ENCODE measurements at places on chromosomes 16 and 17.

DNA sequence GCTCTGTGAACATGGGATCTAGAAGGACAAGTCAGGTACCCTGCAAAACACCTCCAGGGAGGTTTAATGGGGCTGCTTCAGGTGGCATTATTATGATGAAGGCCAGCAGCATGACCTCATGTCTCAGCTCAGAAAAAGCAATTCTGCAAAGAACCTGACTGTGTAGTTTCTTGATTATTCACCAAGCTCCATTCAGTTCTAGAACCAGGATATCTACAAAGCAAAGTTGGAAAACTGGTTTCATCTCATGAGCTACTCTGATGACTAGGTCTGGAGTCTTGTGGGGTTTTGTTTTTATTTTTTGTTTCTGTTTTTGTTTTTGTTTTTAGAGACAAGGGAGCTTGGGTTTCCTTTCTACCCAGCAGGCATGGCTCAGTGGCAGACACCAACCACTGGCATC, 19.0 kb upstream of the LRRC37A3 start:
- H3K4me1 ChIP-seq = peaks cover 24% of the 10 kb centered on the region
- H3K4me3 ChIP-seq = no peak overlapping the region
- DNase-seq = no peak
- H3K27ac ChIP-seq = peak overlapping the region; percentile 6
- no peaks in the 10 kb centered on the region for H3K36me3 ChIP-seq

DNA sequence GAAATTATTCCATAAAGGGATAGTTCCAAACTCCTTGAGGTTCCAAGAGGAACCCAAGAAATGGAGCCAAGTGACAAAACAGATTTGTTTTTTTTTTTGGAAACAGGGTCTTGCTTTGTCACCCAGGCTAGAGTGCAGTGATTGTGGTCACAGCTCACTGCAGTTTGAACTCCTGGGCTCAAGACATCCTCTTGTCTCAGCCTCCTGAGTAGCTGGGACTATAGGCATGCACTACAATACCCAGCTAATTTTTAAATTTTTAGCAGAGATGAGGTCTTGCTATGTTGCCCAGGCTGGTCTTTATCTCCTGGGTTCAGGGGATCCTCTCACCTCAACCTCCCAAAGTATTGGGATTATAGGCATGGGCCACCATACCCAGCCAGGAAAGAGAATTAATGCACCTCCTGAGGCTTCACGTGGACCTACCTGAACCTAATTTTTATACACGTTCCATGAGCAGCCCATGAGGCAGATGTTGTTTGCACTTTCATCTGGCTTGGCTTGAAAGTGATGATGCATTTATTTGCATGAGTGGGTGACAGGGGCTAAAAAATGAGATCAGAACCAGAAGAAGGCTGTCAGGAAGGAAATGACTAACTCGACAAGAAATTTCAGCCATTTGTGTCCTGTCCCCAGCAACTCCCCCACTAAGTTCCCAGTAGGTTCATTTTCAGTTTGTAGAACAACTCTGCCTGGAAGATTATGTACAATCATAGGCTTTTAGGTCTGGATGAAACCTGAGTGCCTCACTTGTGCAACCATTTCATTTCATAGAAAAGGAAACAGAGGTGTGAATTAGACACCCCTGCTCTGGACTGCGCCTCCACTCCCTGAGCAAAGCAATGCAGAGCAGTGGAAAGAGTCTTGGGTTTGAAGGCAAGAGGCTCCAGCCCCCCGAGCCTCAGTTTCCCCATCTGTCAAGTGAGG, 10.3 kb upstream of the IRF8 start:
- H3K27ac ChIP-seq = peak overlapping the region; percentile 33
- H3K4me1 ChIP-seq = peaks cover 16% of the 10 kb centered on the region
- H3K36me3 ChIP-seq = no peaks in the 10 kb centered on the region
- H3K4me3 ChIP-seq = no peak overlapping the region
- DNase-seq = no peak

DNA sequence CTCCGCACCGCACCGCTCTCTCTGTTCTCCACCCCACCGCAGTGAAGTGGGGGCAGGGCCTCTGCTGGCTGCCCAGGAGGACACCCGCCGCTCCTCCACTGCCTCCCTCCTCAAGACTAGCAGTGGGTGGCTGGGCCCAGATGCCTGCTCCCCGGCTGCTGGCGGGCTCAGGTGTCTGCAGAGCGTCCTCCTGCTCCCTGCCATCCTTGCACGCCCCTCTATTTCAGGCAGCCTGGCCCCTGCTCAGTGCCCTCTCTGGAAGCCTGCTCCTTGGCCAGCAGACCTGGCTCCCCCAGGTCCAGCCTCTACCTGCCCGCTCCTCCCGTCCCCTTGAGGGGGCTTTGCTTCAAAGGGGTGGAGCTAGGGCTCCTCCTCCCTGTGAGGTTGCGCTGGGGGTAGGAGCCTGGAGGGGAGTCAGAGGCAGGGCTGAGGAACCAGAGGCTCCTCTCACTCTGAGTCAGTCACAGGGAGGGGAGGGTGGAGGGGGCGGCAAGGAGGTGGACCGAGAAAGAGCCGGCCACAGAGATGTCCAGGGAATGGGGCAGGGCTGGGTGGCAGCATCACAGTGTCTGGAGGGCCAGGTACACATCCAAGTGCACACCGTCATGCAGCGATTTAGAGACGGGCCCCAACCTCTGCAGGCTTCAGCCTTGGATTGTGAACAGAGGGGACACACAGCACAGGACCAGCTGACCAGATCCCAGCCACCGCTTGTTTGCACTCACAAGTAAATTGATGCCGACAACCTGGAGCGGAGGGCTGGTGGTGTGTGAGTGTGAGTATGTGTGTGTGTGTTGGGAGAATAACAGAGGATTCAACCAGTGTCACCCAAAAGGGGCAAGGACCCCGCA, 9.8 kb upstream of the TMEM92 start:
- no peaks in the 10 kb centered on the region for H3K36me3 ChIP-seq
- no peaks in the 10 kb centered on the region for H3K4me1 ChIP-seq
- no peak overlapping the region for H3K4me3 ChIP-seq
- no peak overlapping the region for H3K27ac ChIP-seq

- H3K27ac ChIP-seq = no peak overlapping the region
- no peak overlapping the region for H3K4me3 ChIP-seq
- no peaks in the 10 kb centered on the region for H3K36me3 ChIP-seq
- no peaks in the 10 kb centered on the region for H3K27me3 ChIP-seq
- no peaks in the 10 kb centered on the region for H3K4me1 ChIP-seq
These were observed 229.2 kb upstream of the WSCD1 start for GRCh38 chr17:5840811-5841446.

DNA sequence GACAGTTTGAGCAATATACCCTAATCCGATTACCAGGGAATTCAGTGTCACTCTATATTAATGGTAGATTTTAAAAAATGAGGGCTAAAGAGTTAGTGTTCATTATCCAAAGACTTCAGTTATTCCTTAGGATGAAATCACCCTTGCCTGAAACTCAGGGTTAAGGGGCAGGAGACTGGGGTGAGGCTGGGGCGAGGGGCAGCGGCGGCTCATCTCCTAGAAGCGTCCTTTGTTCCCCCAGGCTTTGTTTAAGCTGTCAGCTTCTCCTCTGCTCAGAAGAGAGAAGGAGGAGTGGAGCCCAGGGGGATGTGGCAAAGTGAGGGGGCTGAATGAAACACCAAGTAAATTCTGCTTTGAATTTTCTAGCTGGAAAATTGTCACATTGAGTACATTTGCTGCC, 117.7 kb upstream of the ELAC2 start:
- H3K27ac ChIP-seq = no peak overlapping the region
- H3K36me3 ChIP-seq = no peaks in the 10 kb centered on the region
- no peaks in the 10 kb centered on the region for H3K4me1 ChIP-seq
- peaks cover 4% of the 10 kb centered on the region for H3K27me3 ChIP-seq
- H3K4me3 ChIP-seq = no peak overlapping the region

DNA sequence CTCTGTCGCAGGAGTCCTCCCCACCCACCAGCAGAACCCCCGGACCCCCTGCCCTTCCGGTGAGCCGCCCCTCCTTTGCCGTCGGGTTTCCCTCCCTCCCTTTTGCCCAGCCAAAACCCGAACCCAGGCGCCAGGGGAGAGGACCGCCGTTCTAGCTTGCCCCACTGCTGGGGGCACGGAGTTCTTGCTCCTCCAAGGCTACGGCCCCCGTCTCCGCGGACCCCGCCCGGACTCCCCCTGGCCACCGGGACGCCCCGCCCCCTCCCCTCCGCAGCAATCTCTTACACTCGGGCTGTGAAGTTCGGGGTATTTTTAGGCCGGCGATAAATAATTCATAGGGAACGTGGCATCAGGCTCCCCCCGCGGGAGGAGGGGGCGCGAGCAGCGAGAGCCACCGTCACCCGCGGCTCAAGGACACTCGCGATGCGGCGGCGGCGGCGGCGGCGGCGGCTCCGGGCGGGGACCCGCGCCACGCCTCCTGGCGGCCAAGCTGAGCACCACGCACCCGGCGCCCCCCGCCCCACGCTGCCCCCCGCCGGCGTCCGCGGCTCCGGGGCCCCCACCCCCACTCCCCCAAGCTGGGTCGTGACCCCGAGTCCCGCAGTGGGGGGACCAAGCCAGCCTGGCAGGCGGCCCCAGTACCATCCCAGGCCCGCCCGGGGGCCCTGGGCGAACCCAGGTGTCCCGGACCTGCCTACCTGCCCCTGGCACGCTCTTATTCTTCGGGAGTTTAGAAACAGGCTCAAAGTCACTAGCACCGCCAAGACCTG, at the start of gene GRIN2C:
GRIN2C (minus strand) TSS at position 427 of the 770 bp plus-strand sequence. CDS start 4,793 bp downstream, outside the sequence.
- peaks cover 14% of the 10 kb centered on the region for H3K4me1 ChIP-seq
- DNase-seq = peak; percentile 33
- peaks cover 60% of the 10 kb centered on the region for H3K27me3 ChIP-seq
- H3K36me3 ChIP-seq = peaks cover 3% of the 10 kb centered on the region
- no peak within 1 kb of the TSS for H3K27ac ChIP-seq
- H3K4me3 ChIP-seq = no peak within 1 kb of the TSS

- no peaks in the 10 kb centered on the region for H3K4me1 ChIP-seq
- peaks cover 6% of the 10 kb centered on the region for H3K36me3 ChIP-seq
- no peaks in the 10 kb centered on the region for H3K27me3 ChIP-seq
- DNase-seq = no peak
These were observed 117.7 kb downstream of the HS3ST3A1 start for GRCh38 chr17:13484020-13484419.

- H3K4me1 ChIP-seq = peaks cover 2% of the 10 kb centered on the region
- no peaks in the 10 kb centered on the region for H3K27me3 ChIP-seq
- no peak for DNase-seq
- H3K36me3 ChIP-seq = peaks cover 94% of the 10 kb centered on the region
- H3K27ac ChIP-seq = no peak overlapping the region
These were observed 24.0 kb downstream of the ABCC1 start for GRCh38 chr16:15973421-15973820.

DNA sequence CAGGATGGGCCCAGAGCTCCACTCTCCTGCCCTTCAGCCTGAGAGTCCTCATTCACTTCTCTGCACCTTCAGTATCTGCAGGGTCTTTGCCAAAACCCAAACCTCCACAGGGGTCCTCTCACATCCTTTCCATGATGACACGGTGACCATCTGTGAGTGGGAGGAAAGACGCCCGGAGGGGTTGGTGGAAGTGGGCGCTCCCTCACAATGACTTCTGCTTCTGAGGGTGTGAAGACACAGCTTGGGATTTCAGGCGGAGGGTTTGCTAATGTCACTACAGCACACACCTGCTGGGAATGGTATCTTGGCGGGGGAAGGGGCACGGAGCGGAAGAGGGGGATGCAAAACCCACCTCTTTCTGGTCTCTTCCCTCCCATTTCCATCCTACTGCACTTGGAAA, 115.1 kb upstream of the SDK2 start:
- no peaks in the 10 kb centered on the region for H3K36me3 ChIP-seq
- no peak for DNase-seq
- no peaks in the 10 kb centered on the region for H3K27me3 ChIP-seq
- H3K4me1 ChIP-seq = peaks cover 5% of the 10 kb centered on the region
- H3K27ac ChIP-seq = no peak overlapping the region

DNA sequence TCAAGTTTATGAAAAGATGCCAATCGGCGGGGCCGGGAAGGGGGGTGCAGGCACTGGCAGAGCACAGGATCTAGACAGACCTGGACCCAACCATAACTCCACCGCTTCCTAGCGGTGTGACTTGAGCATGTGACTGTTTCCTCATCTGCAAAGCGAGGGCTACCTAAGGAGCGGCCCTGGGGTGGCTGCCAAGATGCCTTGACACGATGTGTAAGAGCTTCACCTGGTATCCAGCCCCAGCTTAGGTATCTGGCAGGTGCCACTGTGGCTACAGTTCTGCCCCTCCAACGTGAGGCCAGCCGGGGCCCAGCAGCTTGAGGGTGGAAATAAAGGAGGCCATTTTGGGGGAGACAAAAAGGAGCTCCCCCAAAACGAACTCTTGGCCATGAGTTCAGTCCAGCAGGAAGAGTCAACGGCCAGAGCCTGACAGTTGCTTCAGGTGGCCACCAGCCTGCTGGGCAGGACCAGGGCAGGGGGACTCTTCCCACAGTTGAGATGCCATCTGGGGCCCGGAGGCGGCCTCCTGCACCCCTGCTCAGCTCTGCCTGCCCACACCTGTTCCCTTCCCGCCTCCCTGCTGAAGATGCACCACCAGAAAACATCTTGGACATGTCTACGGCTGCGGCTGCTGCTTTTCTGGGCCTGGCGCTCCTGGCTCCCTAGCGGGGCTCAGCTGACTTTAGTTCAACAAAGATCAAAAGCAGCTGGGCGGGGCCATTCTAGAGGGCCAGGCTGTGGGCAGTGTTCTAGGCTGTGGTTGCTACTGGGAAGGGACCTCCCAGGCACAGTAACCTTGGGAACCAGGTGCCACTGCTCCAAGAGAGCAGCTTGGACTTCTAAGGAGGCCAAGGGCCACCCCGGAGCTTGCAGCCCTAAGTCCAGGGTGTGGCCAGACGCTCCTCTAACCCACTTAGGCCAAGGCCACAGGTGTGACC, 3.4 kb upstream of the MTSS2 start:
- H3K4me3 ChIP-seq = no peak overlapping the region
- no peaks in the 10 kb centered on the region for H3K36me3 ChIP-seq
- H3K27ac ChIP-seq = no peak overlapping the region
- H3K4me1 ChIP-seq = peaks cover 1% of the 10 kb centered on the region
- H3K27me3 ChIP-seq = peaks cover 9% of the 10 kb centered on the region

- peaks cover 29% of the 10 kb centered on the region for H3K27me3 ChIP-seq
- no peak overlapping the region for H3K27ac ChIP-seq
- H3K36me3 ChIP-seq = no peaks in the 10 kb centered on the region
- no peak for DNase-seq
- H3K4me1 ChIP-seq = no peaks in the 10 kb centered on the region
These were observed 3.0 kb upstream of the ADAMTS18 start for GRCh38 chr16:77437859-77438258.

DNA sequence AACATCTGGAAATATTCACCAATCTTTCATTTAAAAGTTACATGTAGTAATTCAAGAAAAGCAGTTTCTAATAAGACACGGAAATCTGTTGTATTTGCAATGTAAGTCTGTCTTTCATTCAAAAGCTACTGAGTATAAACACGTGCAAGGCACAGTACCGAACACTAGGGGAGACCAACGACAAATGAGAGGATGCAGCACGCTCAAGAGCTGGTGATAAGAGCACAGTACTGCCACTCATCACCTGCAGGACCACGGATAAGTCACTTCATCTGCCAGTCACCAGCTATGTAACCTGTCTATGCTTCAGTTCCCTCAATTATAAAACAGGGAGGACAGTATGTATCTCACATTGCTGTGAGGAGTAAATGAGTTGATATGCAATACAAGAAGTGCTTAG, 67.1 kb downstream of the CLEC18A start:
- peak; percentile 32 for DNase-seq
- H3K36me3 ChIP-seq = peaks cover 4% of the 10 kb centered on the region
- H3K27me3 ChIP-seq = no peaks in the 10 kb centered on the region
- H3K27ac ChIP-seq = no peak overlapping the region
- H3K4me3 ChIP-seq = no peak overlapping the region
